GM13977 (cell line): ENCODE measurements at places on chromosomes 2 and 18.

- no peak for DNase-seq
Observed at GRCh38 chr2:69217333-69218080, 169.5 kb downstream of the GFPT1 start.

DNA sequence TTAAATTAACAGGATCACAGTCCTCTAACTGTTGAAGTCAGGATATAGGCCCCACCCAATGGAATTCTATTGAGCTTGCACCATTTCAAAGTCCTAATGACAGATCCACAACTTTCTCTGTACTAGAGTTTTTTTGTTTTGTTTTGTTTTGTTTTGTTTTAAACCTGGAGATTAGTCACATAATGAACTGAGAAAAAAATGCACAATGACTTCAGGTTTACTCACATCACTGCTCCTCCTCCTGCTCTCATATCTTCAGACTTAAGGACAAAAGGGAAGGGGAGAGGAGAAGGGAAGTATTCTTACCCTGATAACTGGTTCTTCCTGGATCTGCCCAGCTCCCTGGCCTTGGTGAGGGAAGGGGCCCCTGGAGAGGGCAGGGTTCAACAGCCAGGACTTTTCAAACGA is 208.2 kb upstream of the EPHA4 start:
- no peak for DNase-seq

DNA sequence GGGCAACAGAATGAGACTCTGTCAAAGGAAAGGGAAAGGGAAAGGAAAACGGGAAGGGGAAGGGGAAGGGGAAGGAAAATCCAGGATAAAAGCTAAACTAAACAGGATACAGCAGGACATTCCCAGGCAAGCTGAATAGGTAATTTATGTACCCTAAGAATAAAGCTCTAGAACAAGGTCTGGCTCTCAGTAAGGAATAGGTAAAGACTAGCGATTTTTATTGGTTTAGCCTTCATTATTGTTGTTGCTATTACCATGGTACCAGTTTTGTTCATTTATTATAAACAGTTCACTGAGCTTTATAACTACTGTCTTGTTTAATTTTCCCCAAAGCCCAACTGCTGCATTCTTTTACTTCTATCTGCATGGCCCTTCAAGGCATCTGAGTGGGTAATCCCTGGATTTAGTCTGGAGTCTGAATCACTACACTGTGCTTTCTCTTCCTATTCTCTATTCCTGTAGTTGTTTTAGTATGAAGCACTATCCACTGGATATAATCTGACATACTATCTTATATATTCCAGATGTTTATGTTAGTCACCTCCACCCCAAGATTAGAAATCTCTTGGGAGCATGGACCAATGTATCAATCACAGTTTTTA is 127.1 kb upstream of the TANK start:
- DNase-seq, result no peak

- DNase-seq, result no peak
Observed at GRCh38 chr2:188024811-188025210, 266.9 kb upstream of the GULP1 start.

- DNase-seq, result no peak
Observed at GRCh38 chr2:182540252-182540651, 113.4 kb upstream of the PDE1A start.

- no peak for DNase-seq
Observed at GRCh38 chr18:75168619-75169018, 40.3 kb downstream of the PTGR3 start.

- no peak for DNase-seq
Observed at GRCh38 chr2:7358865-7359447, 441.7 kb downstream of the RNF144A start.

GRCh38 chr18:44792456-44793061 is 111.9 kb downstream of the SETBP1 start:
- DNase-seq, result no peak

GRCh38 chr2:112216167-112216566 is 38.7 kb downstream of the ZC3H8 start:
- DNase-seq, result no peak

GRCh38 chr2:65798641-65799040 is 366.2 kb upstream of the SPRED2 start:
- DNase-seq, result no peak

- no peak for DNase-seq
Observed at GRCh38 chr2:96808176-96808837, 7.8 kb upstream of the CNNM3 start.

DNA sequence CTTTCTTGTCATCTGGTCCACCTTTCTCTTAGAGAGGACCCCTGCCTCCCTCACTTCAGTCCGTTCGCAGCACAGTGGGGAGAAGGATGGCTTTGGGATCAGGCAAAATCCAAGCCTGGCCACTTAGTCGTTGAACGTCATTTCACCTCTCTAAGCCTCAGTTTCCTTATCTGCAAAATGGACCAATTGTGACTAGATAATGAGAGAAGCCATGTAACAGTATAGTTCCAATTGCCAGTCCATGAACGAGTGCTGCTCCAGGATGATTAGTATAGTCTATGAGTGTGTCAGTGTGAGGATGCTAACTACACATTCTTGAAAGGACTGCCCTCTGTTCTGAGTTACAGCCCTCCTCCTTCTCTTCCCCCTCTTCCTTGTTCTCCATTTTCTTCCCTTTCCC is 1.1 kb downstream of the INHA start:
- no peak for DNase-seq

DNA sequence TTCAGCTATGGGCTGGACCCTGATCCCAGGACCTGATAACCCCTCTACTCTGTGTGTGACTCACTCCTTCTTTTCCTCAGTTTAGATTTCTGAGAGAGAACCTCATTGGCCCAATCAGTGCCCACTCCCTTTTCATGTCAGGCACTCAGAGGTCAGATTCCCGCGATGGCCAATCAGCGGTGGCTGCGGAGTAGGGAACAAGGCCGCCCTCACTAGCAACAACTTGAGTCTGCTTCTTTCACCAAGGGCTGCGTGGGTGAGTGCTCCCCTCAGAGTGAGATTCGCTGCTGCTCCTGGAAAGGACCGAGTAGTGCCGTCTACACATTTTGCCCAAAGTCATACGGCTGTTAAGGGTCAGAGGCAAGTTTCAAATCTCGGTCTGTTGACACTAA is 34.7 kb downstream of the NPPC start:
- no peak for DNase-seq

DNA sequence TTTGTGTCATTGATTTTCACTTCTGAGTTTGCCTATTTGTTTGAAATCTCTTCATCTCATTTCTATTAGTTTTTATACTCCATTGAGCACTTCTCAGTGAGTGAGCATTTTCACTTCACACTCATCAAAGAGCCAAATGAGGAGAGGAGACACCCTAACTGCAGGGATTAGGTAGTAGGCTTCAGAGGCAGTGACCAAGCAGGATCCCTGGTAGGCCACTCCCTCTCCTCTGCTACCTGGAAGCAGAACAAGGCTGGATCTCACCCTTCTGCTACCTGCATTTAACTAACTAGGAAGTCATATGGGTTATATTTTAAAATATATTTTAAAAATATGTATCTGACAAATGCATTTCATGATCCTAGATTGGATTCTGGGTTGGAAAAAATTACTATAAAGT is 52.7 kb downstream of the SEMA4F start:
- DNase-seq, result no peak

DNA sequence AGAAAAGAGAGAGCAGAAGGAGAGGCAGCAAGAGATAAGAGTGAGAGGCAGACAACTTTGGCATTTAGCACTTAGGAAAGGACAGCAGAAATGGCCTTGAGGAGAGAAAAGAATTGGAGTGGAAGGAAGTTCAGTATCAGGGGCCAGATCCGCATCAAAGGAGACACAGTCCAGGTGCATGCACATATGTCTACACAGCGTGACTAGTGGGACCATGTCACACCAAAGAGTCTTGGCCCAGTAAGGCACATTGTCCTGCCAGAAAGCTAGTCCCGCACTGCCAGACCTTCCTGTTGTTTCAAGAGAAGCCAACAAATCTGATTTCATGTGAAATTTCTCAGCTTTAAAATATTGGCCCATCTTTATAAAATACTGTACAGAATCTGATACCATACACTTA is 8.5 kb upstream of the STK39 start:
- DNase-seq, result no peak

DNA sequence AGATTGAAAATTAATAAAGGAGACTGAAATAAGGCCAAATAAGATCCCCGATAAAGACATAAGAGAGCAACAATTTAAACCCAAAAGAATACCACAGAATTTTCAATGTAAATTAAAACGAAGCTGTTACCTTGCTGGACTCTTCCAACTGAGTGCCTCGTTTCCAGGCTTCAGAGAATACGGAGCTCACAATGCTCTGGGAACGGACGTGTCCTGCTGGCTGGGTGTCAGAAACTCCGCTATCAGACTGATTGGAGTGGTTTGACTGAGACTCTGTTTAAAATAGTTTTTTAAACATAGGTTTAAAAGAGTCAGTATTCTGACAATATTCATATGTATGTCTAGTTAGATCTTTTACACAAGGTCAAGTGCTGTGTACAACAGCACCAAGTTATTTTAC is 90.4 kb downstream of the RAPH1 start:
- no peak for DNase-seq

DNA sequence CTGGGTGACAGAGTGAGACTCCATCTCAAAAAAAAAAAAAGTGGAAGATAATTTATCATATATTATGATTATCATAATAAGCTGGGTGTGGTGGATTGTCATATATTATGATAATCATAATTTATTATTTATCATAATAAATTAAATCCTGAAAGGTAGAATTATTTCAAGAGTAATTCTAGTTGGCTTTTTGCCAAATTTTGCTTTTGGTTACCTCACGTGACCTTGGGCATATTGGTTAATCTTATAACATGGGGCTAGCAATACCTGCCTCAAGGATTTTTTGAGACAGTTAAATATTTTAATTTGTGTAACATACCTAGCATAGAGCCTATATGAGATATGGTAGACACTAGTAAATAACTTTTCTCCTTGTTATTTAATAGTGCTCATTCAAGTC is 111.3 kb upstream of the TTC27 start:
- no peak for DNase-seq

- no peak for DNase-seq
Observed at GRCh38 chr2:127769587-127769986, 41.4 kb downstream of the WDR33 start.

DNA sequence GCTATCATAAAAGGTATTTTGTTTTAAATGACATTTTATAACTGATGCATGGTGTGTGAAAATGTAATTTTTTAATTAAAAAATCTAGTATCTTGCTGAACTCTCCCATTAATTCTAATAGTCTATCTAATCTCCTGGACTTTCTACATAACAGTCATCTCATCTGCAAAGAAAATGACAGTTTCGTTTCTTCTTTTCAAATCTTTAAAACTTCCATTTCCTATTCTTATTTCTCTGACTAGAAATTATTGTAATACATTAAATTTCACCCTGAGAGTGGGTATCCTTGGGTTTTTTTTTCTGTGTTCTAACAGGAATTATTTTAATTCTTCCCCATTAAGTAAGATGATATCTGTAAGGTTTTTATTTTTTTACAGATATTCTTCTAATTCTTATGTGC is 120.1 kb downstream of the KCNF1 start:
- DNase-seq, result no peak

DNA sequence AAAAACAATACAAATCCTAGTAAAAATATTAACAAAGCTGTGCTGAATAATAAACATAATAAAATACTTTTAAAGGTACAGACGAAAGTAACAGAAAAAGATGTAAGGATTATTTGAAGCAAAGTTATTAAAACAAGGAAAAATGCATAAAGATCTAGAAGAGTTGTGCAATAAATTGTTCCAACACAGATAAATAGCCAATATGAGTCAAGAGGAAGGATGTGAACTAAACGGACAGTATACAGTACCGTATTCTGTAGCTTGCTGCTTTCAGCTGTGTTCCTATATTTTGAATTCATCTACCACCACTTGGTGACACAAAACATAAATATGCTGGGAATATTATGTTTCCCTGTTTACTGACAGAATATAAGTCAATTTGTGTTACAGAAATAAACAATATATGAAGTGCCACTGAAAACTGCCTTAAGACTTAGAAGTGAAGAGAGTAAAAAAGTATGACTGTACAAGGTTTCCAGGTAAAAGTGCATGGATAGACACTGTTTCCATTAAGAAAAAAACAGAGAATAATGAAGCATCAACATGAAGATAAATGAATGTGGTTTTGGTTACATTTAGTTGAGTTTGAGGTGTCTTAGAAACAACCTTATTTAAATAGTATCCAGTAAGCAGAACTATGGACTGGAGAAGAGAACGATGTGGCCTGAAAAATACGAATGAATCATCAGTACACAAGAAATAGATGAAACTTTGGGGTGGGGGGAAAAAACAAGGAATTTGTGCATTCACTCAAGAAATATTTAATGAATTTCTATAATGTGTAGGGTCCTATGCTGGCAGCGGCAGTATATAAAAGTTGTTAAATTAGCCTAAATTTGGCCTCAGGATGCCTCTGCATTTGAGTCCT is 13.1 kb downstream of the PPP3R1 start:
- no peak for DNase-seq

DNA sequence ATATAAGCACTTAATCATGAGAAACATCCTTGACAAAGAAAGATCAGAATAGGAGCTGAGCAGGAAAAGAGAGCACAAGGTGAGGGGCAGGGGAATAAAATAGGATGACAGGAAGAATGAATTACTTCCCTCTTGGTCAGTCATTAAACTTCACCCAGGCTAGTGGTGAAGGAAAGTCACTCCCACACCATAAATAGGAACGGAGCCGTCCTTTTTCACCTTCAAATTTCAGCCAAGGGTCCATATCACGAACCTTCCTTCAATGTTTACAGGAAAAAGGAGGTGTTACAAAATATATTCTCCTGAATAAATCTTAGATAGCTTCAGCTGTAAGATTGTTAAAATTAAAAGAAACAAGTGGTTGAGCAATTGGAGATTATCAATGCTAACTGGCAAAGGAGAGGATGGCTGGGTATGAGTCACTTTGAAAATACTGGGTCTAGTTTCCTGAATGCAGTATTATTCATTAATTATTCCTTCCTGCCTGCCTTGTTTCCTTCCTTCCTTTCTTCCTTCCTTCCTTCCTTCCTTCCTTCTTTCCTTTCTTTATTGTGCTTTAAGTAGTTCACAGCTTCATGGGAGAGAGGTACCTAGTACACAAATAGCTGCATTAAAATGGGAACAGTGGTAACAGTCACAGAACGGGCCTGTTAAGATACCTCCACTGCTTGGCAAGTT is 292.3 kb upstream of the ID2 start:
- DNase-seq, result no peak

DNA sequence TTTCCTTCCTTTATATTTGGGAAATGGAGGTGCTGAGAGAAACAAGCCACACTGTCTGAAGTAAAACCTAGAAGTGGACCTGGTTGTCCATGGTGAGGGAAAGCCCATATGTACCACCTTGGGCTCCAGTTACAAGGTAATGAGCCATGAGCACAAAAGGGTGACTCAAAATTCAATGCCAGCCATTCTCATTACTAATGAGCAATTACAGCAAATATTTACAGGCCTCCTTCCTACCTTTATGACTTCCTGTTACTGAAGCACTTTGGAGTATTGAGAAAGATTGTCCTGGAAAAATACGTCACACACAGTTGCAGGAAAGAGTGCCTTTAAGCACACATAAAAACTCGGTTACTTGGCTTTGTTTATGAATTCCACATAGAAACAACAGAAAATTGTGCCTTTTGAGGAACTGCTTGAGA is 9.1 kb downstream of the EPAS1 start:
- no peak for DNase-seq
